Vagina (tissue), 2 donors: ENCODE measurements at places on chromosomes 5 and 9.

GRCh38 chr9:108478431-108479332 is 377.1 kb downstream of the ACTL7B start:
- H3K36me3 ChIP-seq = no peaks in the 10 kb centered on the region
- H3K27me3 ChIP-seq = no peaks in the 10 kb centered on the region

DNA sequence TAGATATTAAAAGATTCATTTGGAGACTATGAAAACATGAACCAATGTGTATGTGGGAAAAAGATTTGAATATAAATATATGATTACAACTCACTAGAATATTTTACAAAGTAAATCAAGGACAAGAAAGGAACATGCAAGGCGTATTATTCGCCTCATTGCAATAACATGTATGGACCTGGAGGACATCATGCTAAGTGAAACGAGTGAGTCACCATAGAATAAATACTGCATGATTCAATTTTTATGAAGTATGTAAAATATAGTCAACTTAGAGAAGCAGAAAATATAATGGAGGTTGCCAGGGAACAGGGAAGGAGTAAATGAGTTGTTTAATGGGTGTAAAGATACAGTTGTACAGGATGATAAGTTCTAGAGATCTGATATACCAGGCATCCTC is 4.9 kb downstream of the TXNDC8 start:
- no peaks in the 10 kb centered on the region for H3K27me3 ChIP-seq
- H3K36me3 ChIP-seq = no peaks in the 10 kb centered on the region
- no peak overlapping the region for H3K27ac ChIP-seq
- no peak overlapping the region for H3K4me3 ChIP-seq

DNA sequence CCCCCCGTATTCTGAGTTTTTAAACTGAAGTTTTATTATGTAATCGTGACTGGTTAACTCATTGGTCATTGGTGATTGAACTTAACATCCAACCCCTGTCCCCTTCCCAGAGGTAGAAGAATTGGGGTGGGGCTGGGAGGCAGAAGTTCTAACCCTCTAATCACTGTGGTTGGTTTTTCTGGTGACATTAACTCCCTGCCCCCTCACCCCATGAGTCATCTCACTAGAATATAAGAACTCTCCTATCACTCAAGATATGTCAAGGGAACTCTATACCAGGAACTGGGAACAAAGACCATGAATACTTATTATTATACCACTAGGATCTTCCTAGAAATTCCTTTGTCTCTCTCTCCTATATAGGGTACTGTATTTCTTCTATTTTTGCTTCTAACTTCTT is 52.3 kb upstream of the CAVIN4 start:
- H3K27me3 ChIP-seq = no peaks in the 10 kb centered on the region
- no peaks in the 10 kb centered on the region for H3K4me1 ChIP-seq
- no peak overlapping the region for H3K27ac ChIP-seq
- H3K4me3 ChIP-seq = no peak overlapping the region
- DNase-seq = no peak

DNA sequence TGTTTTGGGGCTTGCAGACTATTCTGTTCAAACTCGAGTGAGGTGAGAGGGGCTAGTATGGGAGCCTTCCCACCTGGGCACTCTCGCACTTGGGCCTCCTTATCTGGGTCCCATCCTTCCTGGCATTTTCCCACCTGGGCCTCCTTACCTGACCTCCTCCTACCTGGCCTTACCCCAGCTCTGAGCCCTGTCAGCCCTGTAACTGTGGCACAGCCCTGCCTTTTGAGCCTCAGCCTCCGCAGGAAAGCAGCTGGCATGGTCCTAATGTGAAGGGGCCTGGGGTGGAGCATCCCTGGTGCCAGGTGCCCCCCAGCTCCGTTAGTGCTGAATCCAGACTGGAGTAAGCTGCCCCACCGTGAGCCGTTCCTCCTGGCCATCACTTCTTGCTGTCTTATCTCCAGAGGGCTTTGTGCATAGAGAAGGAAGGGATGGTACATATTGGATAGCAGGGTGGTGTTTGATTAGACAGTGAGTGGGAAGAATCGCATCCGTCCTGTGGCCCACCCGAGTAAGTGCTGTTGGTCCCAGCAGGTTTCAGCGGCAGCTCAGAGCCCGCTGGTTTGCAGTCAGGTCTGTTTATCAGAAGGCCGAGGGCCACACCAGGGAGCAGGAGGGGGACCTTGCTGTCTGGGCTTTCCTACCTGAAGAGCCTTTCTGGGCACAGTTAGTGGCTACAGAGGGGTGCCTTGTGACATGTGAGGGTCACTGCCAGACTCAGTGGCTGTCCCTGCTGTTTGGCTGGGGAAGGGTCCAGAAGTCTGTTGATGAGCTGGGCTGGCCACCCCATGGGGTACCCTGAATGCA is 76.5 kb downstream of the WNK2 start:
- DNase-seq = no peak
- H3K36me3 ChIP-seq = no peaks in the 10 kb centered on the region
- H3K4me1 ChIP-seq = no peaks in the 10 kb centered on the region
- H3K27me3 ChIP-seq = no peaks in the 10 kb centered on the region
- H3K4me3 ChIP-seq = no peak overlapping the region

- H3K27me3 ChIP-seq = no peaks in the 10 kb centered on the region
- peak overlapping the region; percentile 15 for H3K27ac ChIP-seq
- H3K4me1 ChIP-seq = peaks cover 20% of the 10 kb centered on the region
- DNase-seq = no peak
- H3K4me3 ChIP-seq = no peak overlapping the region
- H3K36me3 ChIP-seq = no peaks in the 10 kb centered on the region
Measured at GRCh38 chr5:122295138-122295537, 16.9 kb upstream of the SNCAIP start.
